ENCODE measurements at places on chromosomes 2 and 18.

DNA sequence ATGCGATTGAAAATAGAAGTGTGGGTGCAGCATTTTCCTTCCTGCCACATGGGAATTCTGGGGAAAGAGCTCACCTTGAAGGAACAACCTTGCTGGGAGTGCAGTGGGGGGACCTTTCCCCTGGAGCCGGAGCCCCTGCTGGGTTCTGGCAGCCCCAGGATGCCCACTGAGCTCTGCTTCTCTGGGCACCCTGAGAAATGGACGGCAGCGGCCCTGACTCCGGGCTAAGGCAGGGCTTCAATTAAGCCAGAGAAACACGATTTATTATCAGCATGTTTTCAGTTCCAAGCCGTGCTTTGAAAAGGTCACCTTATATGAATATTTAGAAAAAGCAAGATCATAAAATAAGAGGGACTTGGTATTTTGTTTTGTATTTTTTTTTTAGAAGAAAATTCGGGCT lies 68.5 kb downstream of the KLHL29 start:
- DNase-seq, result no peak

DNA sequence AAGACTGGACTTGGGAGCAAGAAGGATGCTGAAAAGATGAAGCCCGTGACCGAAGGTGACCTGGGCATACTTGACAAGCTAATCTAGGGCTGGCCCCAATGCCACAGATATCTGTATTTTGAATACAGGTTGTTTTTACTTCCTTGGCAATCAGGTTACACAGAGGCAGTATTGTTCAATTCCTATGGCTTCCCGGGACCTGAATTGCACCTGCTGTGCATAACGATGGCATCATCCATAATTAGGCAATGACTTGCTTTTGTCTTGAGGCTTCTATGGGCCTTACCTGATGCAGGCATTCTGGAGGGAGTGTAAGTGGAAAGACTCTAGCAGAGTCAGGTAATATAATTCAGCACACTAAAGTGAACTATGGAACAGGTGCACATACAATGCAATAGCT lies 60.6 kb upstream of the CUL3 start:
- no peak for DNase-seq

DNA sequence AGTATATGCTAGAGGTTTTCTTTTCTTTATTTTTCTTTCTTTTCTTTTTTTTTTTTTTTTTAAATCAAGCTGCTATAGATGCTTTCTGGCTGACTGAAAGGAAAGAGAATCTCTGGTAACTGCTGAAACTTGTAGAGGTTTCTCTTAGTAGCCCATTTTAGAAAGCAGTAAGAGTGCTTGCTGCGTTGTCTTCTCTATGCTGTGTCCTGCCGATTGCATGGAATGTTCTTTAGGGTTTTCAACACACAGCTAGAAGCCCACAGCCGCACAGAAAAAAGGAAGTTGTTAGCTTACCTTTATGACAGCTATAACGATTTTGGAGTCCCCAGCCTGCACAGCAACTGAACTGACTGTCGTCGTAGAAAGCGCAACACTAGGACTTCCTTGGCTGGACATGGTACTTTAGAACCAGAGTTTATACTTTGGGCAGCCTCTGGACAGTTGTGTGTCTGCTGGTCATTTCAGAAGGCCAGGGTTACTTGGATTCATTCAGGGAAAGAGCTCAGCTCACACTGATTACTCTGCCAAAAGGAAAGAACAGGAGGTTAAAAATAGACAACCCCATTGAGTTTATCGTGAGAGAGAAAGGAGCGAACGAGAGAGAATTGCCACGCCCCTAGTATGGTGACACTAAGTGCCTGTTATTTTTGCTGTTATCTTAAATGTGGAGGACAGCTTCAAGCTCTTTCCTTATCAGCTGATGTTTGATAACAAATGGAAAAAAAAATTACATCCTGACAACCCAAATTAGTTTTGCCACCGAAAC lies at the start of gene CCDC141:
Gene CCDC141 (minus strand): TSS at position 592 of the 766 bp plus-strand sequence. CDS start 196 bp downstream, at position 396.
- no peak for DNase-seq

- DNase-seq, result no peak
These were observed 4.6 kb upstream of the TCF4 start for GRCh38 chr18:55592572-55592971.

- DNase-seq, result no peak
These were observed 28.0 kb upstream of the SLC35F6 start for GRCh38 chr2:26735883-26736588.

GRCh38 chr2:48395658-48396057 lies 134.3 kb upstream of the STON1 start:
- DNase-seq, result no peak

GRCh38 chr2:187618813-187619212 lies 64.6 kb upstream of the TFPI start:
- DNase-seq, result no peak

Measured in activated CD4-positive, alpha-beta T cell treated with anti-CD3 and anti-CD28 coated beads for 1 hour (primary cell).